ENCODE measurements at places on chromosomes 7 and 10.

- DNase-seq = no peak
Observed at GRCh38 chr7:135717693-135718092, 10.3 kb downstream of the SLC13A4 start.

DNA sequence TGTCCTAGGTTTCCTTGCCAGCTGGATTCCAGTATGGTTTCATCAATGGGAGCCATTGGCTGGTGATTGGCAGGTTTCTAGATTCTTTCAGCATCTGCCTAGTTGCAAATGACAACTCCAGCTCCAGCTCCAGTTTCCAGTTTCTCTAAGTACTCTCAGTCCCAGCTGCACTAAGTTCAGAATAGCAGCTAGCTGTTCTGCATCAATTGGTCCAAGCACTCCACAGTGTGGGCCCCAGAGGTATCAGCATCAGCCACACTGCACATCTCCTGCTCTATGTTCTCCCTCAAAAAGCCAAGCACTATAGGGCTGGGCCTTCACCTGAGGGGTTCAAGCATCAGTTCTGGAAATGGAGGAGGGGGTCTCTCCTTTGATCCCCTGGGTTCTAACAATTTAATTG, 143.4 kb downstream of the VPS50 start:
- DNase-seq = no peak

DNA sequence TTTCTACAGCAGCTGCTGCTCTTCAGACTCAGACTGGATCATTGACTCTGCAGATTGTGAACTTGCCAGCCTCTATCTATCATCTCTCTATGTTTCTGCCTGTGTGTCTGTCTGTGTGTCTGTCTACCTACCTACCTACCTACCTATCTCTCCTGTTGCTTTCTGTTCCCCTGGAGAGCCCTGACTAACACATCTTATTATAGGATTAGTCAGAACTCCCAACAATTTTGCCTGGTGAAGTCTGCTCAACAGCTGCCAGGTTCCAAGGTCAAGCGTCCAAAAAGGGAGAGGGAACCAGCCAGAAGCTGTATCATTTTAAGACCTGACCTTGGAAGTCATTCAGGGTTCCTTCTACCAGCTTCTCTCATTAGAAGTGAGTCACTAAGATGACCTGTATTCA, 579.0 kb upstream of the DPP6 start:
- DNase-seq = no peak

DNA sequence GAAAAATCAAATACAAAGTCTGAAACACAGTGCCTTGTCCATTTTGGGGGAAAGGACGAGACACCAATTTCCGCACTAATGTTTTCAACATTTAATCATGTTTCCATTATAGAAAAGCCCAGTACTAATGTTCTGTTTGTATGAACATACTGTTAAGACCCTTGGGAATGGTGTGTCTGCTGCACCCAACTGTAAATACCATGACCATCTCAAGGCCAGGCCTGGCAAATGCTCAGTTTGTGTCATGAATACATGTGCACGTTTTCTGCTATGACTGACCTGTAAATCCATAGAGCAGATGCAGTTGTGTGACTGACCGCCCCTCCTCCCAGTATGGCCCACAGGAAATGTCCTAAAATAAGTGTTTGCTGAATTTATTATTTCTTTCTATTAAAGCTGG, 270.0 kb downstream of the TNS3 start:
- DNase-seq = no peak

DNA sequence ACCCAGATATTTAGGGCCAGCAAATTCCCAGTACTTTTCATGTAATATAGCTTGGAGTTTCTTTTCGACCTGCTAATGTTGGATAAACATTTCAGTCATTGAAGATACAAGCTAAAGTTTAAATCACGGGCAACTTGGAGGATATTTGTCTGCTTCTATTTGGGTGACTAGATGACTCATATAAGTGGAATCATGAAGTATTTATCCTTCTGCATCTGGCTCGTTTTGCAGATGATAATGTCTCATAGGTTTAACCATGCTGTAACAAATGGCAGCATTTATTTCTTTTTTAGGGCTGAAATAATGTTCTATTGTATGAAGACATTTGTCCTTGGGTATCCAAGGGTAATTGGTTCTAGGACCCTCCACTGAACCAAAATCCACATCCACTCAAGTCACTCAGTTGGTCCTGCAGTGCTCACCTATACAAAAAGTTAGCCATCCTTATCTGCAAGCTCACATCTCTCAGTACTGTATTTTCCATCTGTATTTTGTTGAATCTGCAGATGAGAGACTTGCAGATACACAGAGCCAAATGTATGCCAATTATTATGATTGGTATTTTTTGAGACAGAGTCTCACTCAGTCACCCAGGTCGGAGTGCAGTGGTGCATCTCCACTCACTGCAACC, 187.2 kb upstream of the CSTF2T start:
- DNase-seq = no peak

DNA sequence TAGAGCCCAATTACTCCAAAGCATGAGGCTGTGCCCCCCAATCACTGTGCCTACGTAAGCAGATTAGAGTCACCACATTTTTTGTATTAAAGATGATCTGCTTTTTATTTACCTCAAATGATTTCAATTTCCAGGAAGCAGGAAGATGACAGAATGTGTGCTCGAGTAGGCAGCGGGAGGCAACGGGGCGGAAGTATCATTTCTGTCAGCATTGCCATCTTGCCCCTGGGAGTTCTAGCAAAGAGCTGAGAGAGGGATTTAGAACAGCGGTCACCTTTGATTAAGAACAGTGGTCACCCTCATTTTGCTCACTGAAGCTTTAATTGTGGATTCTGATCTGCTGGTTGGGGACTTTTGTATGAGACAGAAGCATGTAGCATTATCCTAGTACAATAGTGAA, 117.1 kb upstream of the FAM13C start:
- DNase-seq = no peak

GRCh38 chr7:129845178-129845971, 107.4 kb downstream of the UBE2H start:
- no peak for DNase-seq

DNA sequence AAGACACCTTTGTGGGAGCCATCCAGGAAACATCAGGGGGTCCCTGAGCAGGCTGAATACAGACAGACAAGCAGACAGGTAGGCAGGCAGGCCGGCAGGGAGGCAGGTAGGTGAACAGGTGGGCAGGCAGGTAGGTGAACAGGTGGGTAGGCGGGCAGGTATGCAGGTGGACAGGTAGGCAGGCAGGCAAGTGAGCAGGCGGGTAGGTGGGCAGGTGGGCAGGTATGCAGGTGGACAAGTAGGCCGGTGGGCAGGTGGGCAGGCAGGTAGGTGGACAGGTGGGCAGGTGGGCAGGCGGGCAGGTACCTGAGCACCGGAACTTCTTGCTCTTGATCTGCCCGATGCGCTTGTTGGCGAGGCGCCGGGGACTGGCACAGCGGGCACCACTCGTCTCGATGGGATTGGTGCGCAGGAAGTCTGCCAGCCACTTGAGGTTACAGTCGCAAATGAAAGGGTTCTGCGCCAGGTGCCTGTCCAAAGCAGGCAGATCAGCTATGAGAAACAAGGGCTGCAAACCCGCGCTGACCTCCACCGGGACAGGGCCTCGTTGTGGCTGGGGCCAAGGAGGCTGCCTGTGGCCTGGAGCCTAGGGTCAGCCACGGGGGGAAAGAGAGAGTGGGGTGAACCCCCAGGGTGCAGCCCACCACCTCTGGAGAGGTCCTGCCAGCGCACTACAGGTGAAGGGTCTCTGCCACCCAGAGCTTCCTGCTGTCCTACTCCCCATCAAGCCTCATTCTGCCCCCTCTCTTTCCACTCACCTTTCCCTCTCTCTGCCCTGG, 136.9 kb downstream of the SLIT1 start:
- DNase-seq = no peak

DNA sequence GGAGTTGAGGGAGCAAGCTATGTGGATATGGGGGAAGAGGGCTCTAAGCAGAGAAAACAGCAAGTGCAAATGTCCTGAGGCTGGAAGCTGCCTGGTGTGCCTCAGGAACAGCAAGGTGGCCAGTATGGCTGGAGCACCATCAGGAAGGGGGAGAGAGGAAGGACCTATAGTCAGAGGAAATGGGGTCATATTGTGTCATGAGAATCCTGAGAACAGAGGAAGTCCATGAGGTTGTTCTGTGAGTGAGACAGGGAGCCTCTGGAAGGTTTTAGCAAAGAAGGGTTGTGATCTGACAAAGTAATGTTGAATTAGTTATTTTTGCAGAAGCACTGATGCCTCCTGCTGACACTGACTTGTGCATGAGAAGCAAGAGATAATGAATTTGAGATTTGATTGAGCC, 204.3 kb downstream of the PTEN start:
- DNase-seq = no peak

- no peak for DNase-seq
Observed at GRCh38 chr7:15854841-15855524, 168.5 kb upstream of the MEOX2 start.

DNA sequence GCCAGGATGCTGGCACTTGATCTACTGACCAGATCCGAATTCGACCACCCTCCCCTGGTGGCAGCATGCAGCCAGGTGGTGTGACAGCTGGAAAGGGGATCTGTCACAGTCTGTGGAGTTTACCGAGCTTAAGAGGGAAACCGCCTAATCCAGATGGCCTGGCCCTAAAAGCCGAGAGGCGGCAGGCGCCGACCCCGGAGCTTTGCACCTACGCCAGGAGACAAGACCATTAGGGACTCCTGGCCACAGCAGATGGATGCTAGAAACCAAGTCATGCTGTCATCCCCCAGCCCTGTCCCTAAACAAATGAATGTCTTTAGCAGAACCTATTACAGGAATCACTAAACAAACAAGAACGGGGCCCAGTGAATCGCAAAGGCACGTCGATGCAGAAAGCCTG, 27.7 kb downstream of the RCC1L start:
- DNase-seq = no peak

DNA sequence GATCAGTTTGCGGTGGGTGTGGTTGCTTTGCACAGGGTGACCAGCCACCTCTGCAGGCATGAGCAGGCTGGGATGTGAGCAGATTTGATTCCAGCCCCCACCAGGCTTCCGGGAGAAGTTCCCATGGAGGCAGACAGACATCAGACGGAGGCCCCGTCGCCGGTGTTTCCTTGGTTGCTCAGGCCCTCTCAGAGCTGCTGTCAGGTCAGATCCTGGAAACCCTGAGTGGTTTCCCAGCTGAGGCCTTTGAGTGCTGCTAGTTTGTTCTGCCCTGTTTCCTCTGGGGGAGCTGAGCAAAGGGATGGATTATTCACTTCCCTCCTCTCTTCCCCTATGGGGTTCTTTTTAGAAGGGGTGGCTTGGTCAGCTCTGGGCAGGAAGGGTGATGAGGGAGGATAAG, 62.2 kb downstream of the FAM241B start:
- DNase-seq = no peak

GRCh38 chr7:79357101-79357500, 96.4 kb downstream of the MAGI2 start:
- DNase-seq = no peak

- peak; percentile 26 for DNase-seq
Observed at GRCh38 chr10:28432210-28432676, 100.7 kb upstream of the WAC start.

DNA sequence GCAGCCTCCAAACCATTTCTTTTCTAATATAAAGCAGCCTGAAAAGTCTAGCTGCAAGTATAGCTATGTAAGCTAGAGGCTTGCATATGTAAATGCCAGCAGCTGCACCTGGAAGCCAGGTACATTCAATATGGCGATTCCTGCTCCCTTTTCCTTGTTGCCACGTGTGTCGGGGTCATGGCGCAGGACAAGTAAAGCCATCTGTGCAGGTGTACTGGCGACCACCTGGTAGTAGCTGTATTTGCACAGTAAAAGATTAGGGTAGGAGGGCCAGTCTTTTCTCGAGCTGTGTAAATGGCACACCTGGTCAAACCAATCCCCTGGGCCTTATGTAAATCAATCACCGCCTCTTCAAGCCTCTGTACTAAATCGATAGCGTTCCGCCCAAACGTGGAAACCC, 484.5 kb downstream of the MAGI2 start:
- no peak for DNase-seq

- DNase-seq = no peak
Observed at GRCh38 chr10:13338390-13339110, 9.5 kb downstream of the SEPHS1 start.

GRCh38 chr10:43090188-43090587, 13.3 kb downstream of the RET start:
- DNase-seq = no peak

DNA sequence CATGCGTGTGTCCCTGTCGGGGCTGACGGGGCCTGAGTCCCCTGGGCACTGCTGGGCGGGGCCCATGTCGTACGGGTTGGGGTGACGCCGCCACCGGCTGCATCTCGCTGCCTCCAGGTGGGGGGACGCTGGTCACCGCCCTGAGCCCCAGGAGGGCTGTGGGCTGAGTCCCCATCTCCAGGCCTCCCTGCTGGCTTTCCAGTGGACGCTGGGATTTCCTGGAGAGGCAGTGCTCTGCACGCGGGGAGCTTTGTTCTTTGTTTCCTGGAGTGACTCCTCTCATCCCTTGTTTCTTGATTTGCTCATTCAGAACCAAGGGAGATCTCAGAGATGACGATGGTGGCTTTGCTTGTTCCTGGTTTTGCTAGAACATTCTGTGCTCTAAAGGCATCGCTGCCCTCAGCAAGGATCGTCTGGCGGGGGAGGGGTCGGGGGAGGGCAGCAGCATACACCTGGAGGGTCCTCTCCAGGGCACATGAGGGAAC, 21.0 kb downstream of the PWWP2B start:
- no peak for DNase-seq

GRCh38 chr10:129219364-129219763, 247.7 kb upstream of the MGMT start:
- no peak for DNase-seq

DNA sequence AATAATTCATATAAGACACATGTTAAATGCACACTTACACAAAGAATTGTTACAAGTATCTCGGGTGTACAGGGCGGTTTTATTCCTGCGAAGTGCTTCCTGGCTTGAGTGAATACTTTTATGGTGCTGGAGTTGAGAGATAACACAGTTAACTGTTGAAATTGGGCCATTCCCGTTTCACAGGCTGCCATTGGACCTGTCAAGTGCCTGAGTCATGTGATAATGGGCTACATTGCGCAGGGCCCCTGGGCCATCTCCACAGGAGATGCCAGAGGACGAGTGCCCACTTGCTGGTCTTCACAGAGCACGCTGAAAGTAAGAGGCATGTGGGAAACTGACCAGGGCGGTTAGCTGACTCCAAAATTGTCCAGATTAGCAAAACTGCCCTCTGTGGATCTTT, 4.8 kb downstream of the FBH1 start:
- no peak for DNase-seq

DNA sequence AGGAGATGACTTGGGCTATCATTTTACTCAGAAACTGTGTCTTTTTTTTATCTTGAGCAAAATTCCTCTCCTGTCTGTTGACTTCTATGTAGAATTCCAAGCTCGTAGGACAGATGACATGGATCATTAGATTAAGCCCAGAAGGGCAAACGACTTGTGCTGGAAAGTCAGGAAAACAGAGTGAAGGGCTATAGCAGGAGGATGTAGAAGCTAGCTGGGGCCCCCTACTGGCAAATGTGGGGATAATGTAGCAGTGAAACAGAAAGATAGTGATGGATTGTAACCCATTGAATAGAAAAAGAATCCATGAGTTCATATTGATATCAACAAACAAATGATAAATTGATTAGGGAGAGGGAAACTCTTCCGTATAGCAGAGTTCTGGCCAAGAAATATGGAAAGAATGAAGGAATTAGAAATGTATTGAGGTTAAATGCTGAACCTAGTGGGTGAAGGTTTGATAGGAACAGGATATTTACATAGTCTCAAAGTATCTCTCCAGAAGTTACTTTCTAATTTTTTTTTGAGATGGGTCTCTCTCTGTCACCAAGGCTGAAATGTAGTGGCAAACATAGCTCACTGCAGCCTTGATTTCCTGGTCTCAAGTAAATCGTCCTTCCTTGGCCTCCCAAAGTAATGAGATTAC, 103.6 kb downstream of the LYZL1 start:
- peak; percentile 24 for DNase-seq

All from activated CD4-positive, alpha-beta T cell treated with anti-CD3 and anti-CD28 coated beads, Interleukin-2, amount 50 U/mL, for 16 hours (primary cell).